ENCODE measurements at places on chromosomes 7 and 10.

DNA sequence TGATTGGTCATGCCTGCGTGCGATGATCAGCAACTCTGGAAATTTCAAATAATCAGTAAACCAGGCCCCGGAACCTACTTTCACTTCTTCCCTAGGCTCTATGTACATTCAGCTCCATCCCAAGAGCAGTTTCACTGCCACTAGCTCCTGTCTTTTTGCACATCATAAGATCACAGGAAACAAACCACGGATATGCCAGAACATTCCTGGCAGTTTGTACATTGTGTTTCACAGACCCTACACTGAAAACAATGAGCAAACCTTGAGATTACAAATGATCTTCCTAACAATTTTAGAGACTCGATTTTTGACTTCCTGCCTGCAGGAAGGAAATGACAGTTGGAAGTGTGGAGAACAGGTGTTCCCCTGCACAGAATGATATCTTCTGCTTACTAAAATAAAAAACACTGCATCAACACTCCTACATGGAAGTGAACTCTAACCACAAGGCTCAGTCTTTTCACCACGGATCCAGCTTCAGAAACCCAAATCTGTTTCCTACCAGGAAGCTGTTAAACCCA is 7.6 kb upstream of the TMEM236 start:
- peak; percentile 67 for DNase-seq

DNA sequence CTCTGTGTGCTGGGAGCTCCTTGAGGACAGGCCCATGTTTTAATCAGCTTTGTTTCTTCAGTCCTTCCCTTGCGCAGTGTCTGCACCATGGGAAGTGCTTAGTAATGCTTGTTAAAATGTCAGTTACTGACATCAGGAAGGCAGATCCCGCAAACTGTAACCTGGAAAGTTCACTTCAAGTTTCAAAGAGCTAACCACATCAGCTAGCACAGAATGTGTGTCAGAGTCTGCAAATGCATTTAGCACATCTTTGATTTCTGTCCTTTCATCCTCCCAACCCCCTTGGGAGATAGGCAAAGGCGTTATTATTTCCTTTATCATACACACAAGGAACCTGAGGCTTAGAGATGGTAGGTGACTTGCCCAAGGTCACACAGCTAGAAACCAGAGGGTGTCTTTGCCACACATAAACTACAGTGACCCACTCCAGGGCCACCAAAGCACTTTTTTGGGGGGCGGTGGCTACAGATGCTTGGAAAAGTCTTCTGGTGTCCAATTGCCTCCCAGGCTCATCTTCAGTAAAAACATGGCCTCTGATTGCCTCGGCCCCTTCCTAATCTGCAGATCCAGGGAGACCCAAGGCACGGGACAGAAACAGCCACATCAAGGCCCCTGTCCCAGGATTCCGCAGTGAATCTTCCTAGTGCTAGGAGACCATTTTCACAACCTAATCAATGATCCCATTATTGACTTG is 116.2 kb upstream of the GPR26 start:
- DNase-seq: no peak

- DNase-seq: no peak
These were observed 62.9 kb downstream of the ENO4 start for GRCh38 chr10:116912162-116912561.

GRCh38 chr7:73970801-73971229 is 57.2 kb upstream of the ELN start:
- DNase-seq: no peak

GRCh38 chr10:130212746-130213145 is 76.6 kb downstream of the GLRX3 start:
- no peak for DNase-seq

Data from cerebellar cortex (tissue), 1 donor.